ENCODE measurements at places on chromosomes 2 and 18. TPM values are rescaled to one million over a fixed set of nuclear protein-coding genes. Genes with fewer than 3 reads are reported as not detected.

ABCB11 gene
- not detected for total RNA-seq

DNA sequence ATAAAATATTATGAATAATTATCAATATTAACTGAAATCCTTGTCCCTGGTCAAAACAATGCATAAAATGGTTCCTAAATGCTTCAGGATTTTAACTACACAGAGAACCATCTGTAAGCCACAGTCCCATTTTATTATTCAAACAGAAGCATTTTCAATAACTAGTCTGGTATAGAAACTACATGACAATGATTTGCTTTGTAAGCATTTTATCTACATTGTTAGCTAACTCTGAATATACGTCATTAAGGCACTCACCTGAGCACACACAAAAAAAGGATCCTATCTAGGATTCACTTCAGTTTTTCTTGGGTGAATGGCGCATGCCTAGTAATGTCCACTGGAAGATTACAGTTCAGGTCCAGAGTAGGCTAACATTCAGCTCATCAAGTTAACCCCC lies 22.8 kb downstream of the EPB41L3 start:
- DNase-seq, result no peak

DNA sequence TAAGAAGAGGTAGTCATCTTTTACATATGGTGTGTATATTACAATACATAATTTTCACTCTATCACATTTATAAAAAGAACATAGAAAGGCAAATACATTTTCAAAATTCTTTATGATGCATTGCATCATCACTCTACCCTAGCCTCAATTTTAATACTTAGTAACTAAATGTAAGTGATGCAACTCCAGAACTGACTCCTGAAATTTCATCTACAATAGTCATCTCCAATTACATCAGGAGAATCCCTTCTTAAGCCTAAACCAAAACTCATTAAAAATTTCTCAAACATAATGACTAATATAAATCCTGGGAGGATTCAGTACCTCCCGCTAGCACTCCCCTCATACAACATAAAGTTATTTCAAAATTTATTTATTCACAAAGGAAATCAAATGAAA lies 15.9 kb downstream of the TMX3 start:
- DNase-seq, result no peak

LOXHD1 gene
- total RNA-seq, result not detected

GRCh38 chr2:75367401-75367800 lies 168.1 kb upstream of the TACR1 start:
- no peak for DNase-seq

Data from glutamatergic neuron (in vitro differentiated cells).